ENCODE measurements at places on chromosomes 4 and X.

DNA sequence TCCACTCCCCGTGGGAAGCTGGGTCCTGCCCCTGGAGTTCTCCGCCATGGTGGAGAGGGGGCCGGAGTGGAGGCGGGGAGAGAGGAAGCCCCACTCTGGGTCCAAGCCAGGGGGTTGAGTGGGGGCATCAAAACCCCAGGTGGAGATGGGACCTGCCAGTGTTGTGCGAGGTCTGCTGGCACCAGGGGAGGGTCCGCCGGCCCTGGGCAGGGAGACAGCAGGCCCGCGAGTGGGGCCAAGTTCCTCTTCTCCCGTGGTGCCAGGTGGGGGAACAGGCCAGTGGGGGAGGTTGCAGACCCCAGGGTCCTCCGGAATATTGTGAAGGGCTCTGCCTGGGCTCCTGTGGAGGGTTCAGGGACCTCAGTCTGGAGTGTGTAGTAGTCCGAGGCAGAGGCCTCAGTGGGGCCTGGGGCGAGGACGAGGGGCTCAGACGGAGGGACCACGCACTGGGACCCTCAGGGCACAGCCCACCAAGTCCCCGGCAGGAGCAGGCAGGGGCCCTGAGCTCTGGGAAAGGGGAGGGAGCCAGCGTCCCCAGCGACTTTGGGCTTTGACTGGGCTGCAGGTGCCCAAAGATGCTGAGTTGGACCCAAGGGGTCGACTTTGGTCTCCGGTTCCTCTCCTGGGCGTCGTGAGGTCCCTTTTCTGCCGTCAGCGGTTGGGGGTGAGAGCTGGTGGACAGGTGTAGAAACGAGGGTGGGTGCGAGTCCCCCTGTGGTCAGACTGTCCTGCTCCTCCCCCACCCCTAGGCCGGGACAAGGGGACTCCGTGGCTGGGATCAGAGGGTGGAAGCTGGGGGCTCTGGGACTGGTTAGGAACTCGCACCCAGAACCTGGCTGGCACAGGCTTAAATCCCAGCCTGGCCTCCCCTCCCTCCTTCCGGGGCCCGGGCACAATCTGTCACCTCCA lies 43.8 kb upstream of the NKX1-1 start:
- no peak for DNase-seq

- no peak for DNase-seq
Measured at GRCh38 chr4:152535360-152535902, 461 bp downstream of the FBXW7 start.

- no peak for DNase-seq
Measured at GRCh38 chr4:121100093-121100775, 27.9 kb upstream of the NDNF start.

DNA sequence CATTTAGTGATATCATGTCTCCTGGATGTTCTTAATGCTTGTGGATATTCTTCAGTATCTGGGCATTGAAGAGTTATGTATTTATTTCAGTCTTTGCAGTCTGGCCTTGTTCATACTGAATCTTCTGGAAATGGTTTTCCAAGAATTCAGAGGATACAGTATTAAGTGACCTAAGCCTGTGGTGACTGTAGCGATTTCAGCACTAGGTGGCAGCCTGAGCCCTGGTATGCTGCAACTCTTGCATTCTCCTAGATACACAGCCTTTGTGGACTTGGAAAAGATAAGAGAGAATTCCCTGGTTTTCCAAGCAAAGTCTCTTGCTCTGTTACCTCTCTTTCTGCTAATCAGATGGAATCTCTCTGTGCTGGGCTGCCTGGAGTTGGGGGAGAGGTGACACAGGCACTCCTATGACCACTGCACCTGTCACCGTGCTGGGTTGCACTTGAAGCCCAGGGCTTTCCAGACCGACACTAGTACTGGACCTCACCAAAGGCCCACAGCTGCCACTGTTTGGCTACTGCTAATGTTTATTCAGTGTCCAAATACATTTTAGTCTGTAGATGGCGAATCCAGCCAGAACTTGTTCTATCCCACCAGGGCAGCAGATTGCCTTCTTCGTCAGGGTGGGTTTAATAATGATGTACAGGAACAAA lies 19.3 kb upstream of the SPIN2A start:
- DNase-seq = no peak

- no peak for DNase-seq
Measured at GRCh38 chr4:108031427-108032083, 41.9 kb downstream of the HADH start.

- DNase-seq = no peak
Measured at GRCh38 chr4:75547647-75548387, 8.0 kb upstream of the ODAPH start.

GRCh38 chr4:53653484-53654053 lies 62.3 kb upstream of the LNX1 start:
- DNase-seq = no peak

GRCh38 chr4:74659576-74660411 lies 134.5 kb downstream of the BTC start:
- DNase-seq = peak; percentile 97

DNA sequence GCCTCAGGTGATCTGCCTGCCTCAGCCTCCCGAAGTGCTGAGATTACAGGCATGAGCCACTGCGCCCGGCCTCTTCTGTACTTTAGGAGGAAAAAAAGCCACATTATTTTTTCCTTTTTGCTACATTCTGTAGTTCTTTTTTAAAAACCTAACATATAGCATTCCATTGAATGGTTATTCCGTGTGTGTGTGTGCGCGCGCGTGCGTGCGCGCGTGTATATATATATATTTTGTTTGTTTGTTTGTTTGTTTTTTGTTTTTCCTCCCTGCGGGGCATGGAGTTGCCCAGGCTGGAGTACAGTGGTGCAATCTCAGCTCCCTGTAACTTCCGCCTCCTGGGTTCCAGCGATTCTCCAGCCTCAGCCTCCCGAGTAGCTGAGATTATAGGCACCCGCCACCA lies 59.5 kb downstream of the ARHGAP10 start:
- DNase-seq = no peak

- DNase-seq = no peak
Measured at GRCh38 chr4:106291678-106292077, 24.3 kb downstream of the TBCK start.

DNA sequence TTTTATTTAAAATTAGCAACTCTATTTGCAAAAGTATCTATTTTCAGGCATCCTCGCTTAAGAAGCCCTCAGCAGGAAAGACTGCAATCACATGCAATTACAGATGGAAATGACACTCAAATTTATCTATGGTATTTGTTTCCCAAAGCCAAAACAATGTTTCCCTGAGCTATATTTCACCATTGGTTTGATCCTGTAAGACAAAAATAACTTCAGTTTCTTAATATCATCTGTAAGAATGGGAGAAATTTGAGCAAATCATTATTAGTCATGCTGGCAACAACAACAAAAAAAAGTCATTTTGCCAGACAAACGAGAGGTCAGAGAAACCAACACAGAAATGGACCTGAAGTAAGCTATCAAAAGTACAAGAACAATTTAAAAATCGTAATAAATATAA lies 204.1 kb downstream of the NR3C2 start:
- DNase-seq = no peak

DNA sequence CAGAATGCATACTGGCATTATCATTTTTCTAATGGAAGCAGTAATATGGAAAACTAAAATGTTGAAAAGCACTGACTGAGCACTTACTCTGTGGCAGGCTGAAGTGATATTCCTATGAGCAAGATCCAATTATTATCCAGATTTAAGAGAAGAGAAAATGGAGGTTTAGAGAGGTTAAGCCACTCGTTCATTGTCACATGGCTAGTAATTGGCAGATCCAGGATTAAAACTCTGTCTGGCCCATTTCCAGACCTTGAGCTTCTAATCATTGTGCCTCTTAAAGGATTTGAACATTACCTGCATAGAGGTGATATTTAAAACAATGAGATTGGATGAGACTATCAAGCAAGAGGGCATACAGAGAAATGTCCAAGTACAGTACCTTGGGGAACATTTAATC lies 80.6 kb downstream of the MFAP3L start:
- DNase-seq = no peak

GRCh38 chrX:133389975-133390374 lies 25.3 kb downstream of the GPC4 start:
- DNase-seq = no peak

GRCh38 chr4:80183250-80184052 lies 13.9 kb upstream of the PRDM8 start:
- DNase-seq = no peak

- DNase-seq = no peak
Measured at GRCh38 chr4:87053802-87054767, 119.3 kb downstream of the AFF1 start.

GRCh38 chr4:147958057-147958456 lies 226.2 kb downstream of the ARHGAP10 start:
- DNase-seq = no peak

DNA sequence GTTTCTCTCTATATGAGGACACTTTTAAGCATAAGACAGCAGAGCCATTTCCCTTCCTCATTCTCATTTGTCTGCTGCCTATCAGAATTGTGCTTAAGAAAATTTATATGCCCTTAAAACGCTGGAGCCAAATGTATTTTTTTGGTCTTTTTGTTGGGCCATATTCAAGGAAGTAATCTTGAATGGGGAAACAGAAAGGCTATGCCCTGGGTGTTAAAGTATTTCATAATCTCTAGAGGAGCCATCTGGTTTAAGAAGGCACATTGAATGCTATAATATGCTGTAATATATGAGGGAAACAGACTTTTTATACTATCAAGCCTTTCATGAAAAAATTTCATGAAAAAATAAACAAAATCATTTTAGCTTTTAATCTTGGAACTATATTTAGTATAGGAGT lies 4.3 kb downstream of the DMD start:
- DNase-seq = no peak

All from fibroblast of skin of left quadriceps (primary cell).